ENCODE measurements at places on chromosomes 1 and 21. TPM values are rescaled to one million over a fixed set of nuclear protein-coding genes. Genes with fewer than 3 reads are reported as not detected.

- DNase-seq: no peak
Measured at GRCh38 chr1:78081980-78082860, 36.5 kb downstream of the GIPC2 start.

DNA sequence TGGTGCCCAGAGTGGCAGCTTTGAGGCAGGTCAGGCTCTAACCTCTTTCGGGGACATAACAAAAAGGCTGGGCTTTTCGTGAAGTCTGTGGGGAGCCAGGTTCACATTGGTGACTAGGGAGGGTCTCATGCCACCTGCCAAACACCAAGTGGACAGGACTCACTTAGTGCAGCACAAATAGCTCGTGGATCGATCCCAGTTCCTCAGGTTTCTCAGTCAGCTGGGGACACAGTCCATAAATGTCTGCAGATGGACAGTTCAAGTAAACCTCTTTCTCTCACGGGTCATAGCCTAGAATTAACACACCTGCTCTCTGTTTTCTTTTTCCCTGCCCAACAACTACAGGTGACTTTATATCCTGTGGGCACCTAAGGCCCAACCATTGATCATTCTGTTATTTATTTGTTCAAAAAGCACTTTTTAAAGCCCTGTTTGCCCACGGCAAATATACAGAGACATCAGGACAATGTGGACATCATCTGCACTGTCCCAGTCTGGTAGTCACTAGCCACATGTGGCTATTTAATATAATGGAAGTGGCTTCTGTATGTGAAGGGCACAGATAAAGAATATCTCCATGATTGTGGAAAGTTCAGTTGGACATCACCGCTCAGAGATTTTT is 53.5 kb downstream of the CAPN2 start:
- DNase-seq: no peak

The PROX1 gene
- 0.13 TPM for total RNA-seq

The RERE gene
- total RNA-seq: 60.5 TPM

The SMCP gene
- total RNA-seq: not detected

Measured in GM12878 (cell line).